ENCODE measurements at places on chromosomes 5 and 9.

DNA sequence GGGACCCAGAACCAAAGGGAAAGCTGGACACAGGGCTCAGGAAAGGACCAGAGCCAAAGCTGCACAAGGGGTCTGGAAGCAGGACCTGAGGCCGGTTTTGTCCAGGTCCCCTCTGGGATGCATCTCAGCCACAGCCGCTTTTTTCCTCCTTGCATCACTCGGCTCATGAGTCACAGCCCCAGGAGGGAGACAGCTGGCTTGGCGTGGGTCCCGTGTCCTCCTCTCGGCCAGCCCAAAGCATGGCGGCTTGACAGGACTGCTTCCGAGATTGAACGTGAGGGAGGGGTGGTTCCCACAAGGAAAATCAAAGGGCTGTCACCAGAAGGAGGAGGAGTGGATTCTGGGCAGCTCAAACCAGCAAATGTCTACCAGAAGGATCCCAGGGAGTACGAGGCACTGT, 56.7 kb upstream of the CPLX2 start:
- DNase-seq, result peak; percentile 45

DNA sequence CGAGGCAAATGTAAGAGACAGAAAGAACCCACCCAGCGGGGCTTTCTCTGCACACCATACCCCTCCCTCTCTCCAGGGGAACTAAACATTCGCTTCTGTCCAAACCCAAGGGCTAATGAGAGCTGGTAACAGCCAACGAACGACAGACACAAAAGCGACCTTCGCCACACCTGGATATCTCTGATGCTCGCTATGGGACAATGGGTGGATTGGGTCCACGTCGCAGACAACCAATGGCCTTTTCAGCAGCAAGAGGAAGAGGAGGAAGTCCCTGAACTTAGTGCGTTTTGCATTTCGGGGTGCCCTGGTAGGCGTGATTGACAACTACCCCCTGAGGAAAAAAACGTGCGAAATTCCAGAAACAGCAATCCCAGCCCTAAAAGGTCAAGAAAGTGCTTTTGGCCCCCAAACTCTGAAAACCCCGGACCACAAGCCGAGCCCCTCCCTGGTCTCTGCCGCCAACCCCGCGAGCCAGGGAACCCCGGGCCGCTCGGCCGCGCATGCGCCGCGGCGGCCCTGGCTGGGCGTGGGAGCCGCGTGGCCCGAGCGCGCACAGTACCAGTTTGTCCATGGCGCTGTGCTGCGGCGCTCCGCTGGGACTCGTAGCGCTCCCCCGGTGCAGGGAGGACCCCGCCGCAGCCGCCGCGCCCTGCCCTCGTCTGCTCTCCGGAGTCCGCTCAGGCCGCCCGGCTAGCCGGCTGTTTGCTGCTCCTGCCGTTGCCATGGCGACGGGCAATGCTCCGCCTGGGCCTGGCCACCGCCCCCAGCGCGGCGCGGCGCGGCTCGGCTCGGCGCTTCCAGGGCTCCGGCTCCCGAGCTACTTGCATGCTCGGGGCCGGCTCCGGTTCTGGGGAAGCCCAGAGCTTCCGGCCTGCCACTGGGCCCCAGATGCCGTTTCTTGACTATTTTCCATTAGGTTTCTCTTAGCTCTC, 66.9 kb upstream of the DNAH5 start:
- DNase-seq, result peak; percentile 71

DNA sequence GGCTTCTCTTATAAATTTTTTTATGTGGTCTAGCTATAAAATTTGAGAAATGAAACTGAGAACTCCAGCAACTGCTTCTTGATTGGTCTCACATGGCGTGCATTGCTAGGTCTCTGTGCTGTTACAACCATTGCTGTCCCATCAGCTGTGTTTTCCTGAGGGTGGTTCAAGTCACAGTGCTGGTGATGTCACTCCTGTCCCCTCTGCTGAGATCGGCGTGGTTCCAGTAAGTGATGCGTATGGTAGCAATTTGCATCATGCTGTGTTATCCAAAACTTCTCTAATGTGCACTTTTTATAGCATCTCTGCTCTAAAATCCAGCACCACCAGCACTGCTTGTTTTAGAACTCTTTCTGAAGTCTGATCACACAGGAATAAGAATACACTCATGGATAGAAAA, 112.6 kb upstream of the ZNF608 start:
- DNase-seq, result no peak

DNA sequence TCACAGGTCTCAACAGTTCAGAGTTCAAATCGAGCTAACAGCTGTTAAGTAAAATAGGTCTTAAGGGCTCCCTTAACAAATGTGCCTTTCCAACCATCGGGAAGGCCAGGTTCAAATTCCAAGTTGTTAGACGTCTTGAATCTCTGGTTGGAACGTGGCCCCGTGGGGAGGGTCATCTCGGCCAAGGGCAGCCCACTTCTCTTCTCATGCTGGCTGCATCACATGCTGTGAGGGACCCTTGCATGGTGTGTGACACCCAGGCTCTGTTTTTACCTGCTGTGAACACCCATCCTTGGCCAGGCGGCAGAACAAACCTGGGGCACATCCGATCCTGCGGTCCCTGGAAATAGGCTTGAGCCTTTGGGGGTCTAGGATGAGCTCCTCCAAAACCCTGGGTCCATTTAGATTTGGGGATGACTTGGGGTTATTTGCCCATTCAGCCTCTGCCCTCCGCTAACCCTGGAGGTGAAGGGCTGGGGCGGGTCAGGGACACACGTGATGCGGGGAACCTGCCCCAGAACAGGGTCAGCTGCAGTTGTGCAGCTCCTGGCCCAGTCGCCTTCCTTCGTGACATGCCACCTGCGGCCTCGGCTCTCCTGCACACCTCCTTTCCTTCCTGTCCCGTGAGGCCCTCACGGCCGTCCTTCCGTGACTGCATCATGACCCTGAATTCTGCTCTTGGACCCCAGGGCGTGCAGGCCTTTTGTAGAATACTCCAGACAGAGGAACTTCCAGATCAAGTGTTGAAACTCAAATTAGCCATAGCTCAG, 45.9 kb downstream of the BOD1 start:
- no peak for DNase-seq

- DNase-seq, result no peak
These were observed 364 bp downstream of the RPS6 start for GRCh38 chr9:19379697-19380046.

GRCh38 chr5:129271308-129271707, 176.8 kb downstream of the ISOC1 start:
- no peak for DNase-seq

DNA sequence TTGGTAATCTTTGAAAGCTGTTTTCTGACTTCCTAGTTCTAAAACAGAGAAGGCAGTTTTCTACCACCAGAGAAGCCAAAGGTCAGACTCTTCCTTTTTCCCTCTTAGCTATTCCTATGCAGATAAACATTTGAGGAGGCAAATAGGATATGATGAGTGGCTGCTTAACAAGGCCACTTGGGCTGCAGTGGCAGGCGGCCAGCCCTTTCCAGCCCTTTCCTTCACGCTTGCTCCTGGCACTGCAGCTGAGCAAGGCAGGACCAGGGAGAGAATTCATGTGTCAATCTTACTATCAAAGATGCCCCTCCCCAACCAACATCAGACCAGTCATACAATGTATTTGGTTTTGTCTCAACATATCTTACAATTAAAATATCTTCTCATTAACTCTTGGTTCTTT, 36.8 kb upstream of the RNF38 start:
- DNase-seq, result no peak

DNA sequence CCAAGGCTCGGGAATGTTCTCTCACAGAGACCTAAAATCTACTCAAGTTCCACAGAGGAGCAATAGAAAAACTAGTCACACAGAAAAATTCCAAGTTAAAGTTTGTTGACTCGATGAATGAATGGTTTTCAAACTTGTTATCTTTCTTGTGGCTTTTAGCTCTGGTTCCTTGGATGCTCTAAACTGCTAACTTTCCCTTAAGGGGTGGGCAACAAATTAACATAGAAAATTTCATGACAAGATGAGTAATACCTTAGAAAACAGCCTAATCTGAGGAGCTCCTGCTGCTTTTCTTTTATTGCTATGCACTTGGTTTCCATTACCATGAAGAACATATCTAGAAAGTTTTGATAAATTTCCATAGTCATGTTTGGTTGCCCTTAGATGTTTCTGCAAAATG, 100.2 kb upstream of the CCDC112 start:
- DNase-seq, result no peak

DNA sequence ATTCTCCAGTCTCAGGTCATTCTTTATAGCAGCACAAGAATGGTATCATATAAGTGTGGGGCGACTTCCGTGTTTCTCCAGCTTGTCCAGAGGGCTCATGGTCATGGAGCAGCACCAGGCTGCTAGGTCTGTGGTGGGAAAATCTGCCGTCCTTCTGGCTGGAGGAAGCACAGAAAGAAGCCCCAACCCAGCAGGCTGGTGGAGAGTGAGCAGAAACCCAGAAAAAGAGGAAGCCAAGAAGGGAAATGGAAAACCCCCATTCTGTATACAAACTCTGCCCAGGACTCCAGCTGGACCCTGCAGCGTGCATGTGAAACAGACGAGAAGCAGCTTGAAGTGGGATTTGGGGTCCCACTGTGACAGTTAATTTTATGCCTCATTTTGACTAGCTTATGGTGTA, 34.3 kb upstream of the OLFM1 start:
- DNase-seq, result no peak

- no peak for DNase-seq
These were observed 117.2 kb upstream of the CACNA1B start for GRCh38 chr9:137760426-137760825.

- no peak for DNase-seq
These were observed 15.1 kb downstream of the ADRB2 start for GRCh38 chr5:148841519-148841918.

DNA sequence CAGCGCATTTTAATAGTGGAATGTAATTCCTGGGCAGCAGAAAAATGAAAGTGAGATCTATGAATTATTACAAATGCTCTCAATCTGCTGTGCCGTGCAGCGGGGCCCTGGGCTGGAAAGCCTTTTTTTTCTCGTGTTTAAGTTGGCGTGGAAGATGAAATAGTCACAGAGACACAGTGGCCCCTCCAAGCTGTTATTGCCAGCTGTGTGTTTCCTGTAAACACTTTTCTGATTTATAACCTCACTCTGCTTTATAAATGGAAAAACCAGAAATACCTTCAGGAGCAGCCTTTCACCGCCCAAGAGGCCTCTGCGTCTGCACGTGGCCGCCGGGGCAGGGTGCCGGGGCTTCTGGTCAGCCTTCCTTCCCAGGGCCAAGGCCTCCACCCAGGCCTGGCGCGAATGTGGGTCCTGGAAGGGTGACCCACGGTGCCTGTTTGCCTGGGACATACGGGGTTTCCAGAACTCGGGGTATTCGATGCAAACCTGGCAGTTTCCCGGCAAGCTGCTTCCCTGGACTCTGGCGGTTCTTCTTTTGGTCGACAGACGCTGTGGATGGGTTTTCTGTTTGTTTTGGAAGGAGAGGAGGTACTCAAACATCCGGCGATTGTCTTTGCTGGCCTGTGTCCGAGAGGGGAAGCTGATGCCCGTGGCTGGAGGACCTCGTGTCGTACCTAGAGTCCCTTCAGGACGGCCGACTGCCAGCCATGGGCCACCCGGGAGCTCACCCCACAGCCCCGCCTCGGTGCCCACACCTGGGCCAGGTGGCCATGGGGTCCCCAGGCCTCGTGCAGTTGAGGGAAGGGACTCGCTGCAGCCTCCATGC, 256.7 kb downstream of the PARP8 start:
- DNase-seq, result no peak

DNA sequence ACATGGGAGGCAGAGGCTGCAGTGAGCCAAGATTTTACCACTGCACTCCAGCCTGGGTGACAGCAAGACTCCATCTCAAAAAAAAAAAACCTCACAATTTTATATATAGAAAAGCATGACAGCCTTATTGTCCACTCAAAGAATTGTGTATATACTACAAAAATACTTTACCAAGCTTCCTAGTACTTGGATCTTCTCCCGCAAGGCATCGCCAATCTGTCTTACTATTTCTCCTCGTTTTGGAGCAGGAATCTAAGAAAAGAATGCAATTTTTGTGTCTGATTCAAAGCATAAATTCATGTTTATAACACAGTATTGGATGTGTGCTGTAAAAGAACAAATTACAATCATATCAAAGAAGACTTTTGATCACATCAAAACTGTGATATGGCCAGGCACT, 11.3 kb downstream of the ALDH7A1 start:
- no peak for DNase-seq

DNA sequence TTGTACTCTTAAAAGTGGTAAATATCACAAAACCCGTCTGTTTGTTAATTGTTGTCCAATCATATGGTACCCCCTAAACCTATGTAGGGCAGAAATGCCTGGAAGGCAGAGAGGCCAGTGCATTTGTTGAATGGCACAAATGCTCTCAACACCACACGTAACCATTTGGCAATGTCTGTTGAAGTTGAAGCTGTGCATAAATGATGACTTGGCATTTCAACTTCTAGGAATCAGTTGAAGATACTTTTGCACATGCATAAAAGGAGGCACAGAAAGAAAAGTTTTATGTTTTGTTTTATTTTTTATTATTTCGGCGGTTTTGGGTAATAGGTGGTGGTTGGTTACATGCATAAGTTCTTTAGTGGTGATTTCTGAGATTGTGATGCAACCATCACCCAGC, 246.6 kb downstream of the TAF11L14 start:
- DNase-seq, result no peak

DNA sequence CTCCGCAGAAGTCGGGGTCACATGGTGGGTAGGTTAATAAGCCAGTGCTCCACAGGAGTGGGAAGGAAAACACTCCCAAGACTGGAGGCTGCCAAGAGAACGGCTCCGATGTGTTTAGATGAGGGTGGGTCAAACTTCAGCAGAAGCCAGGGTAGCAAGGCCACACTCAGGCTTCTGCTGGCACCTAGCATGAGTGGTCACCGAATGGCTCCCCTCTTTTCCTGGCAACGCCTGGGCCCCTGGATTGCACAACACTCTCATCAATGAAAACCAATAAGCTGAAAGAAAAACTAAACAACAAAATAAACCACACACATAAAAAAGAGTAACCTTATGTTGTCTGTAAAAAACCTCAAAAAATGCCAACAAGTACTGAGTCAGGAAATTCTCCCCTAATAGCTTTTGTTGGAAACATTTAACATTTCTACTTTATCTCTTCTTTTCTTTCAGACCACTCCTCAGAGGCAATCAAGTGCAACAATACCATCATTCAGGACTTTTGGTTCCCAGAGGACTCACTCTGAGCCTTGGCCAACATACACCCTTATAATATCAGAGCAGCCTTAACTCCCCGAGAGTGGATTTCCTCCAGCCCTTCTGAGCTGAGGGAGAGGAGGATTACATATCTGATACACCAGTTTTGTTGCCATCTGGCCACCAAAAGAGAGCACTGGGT, 279.9 kb downstream of the ENC1 start:
- no peak for DNase-seq

- DNase-seq, result no peak
These were observed 1.3 kb downstream of the PTCH1 start for GRCh38 chr9:95515272-95516113.

DNA sequence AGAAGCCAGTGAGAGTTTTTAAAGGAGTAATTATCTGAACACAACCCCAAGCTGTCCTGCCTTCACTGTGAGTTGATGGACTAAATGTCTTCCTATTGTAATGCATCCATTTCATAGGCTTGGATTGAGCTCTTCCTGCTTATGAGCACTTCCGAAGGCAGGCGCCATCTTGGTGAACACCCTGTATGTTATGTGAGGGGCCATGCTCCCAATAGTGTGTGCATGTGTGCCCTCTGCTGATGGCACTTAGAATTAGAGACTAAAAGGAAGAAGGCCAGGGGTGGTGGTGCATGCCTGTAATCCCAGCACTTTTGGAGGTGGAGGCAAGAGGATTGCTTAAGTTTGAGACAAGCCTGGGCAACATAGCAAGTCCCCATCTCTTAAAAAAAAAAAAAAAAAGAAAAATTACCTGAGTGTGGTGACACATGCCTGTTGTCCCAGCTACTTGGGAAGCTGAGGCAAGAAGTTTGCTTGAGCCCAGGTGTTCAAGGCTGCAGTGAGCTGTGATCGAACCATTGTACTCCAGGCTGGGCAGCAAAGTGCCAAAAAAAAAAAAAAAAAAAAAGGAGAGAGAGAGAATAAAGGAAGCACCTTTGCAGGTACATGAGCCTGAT, 65.0 kb downstream of the C9orf152 start:
- DNase-seq, result no peak
